ENCODE measurements at places on chromosomes 6 and 20. TPM values are rescaled to one million over a fixed set of nuclear protein-coding genes. Genes with fewer than 3 reads are reported as not detected.

GRCh38 chr6:11710311-11710761 is 68.3 kb downstream of the ADTRP start:
- H3K4me1 ChIP-seq, result peaks cover 77% of the 10 kb centered on the region
- peak overlapping the region; percentile 75 for H3K4me3 ChIP-seq
- H3K27ac ChIP-seq, result peak overlapping the region; percentile 100
- peak; percentile 85 for DNase-seq

DNA sequence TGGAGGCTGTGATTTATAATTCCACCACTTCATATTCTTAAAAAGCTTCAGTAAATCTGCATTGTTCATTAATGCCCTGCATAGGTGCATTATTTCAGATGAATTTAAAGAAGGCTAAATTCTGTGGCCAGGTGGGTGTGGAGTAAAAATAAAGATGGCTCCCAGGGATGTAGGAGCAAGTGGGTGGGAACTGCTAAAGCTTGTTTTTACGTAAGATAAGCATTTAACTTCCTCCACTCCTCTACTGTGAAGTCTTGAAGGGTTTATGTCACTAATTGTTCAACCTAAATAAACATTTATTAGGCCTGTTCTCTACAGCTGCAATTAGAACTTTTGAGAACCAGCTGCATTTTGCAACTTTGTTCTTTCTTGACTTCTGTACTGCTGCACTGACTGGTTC is 6.8 kb upstream of the SLC35B3 start:
- no peak for DNase-seq
- no peak overlapping the region for H3K4me3 ChIP-seq
- H3K36me3 ChIP-seq, result no peaks in the 10 kb centered on the region
- no peaks in the 10 kb centered on the region for H3K4me1 ChIP-seq
- H3K27me3 ChIP-seq, result no peaks in the 10 kb centered on the region

DNA sequence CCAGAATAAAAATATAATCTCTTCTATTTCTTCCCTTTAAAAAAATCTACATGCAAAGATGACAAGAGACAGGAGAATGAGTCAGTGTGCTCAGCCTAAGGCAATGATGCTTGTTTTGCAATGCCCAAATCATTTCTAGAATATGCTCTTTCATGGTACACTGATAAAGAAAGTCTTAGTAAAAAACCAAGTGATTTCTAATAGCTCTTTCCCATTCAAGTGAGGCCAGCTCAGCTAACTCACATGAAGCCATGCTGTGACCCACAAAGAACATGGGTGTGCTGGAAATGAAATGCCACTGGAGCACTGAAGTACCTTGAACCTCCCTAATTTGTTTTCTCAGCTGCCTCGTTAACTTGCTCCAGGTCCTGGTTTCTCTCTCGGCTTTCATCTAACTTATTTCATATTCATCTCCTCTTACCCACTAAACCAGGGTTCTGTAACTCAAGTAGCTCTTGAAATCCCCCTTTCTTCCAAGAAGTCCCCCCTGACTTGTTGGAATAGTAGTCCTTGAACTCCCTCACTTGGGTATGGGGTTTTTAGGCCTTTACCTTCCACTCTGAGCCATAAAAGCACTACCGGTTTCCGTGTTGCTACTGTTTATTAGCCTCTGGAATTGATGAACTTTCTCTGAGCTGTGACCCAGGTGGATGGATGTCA is 92.7 kb downstream of the IRF4 start:
- DNase-seq, result peak; percentile 73
- peaks cover 70% of the 10 kb centered on the region for H3K36me3 ChIP-seq
- H3K4me3 ChIP-seq, result peak overlapping the region; percentile 58
- no peaks in the 10 kb centered on the region for H3K27me3 ChIP-seq
- peaks cover 88% of the 10 kb centered on the region for H3K4me1 ChIP-seq
- H3K27ac ChIP-seq, result peak overlapping the region; percentile 100

- no peaks in the 10 kb centered on the region for H3K27me3 ChIP-seq
- H3K4me3 ChIP-seq, result no peak overlapping the region
- no peak for DNase-seq
- H3K36me3 ChIP-seq, result no peaks in the 10 kb centered on the region
- no peak overlapping the region for H3K27ac ChIP-seq
These were observed 39.5 kb upstream of the LAMP5 start for GRCh38 chr20:9474835-9475415.

GRCh38 chr20:25076731-25077609 is 5.0 kb downstream of the VSX1 start:
- peak overlapping the region; percentile 32 for H3K4me3 ChIP-seq
- peaks cover 14% of the 10 kb centered on the region for H3K4me1 ChIP-seq
- H3K27ac ChIP-seq, result no peak overlapping the region

GRCh38 chr6:37679539-37680476 is 17.9 kb downstream of the MDGA1 start:
- H3K27ac ChIP-seq, result no peak overlapping the region
- H3K36me3 ChIP-seq, result no peaks in the 10 kb centered on the region
- peaks cover 4% of the 10 kb centered on the region for H3K27me3 ChIP-seq
- H3K4me1 ChIP-seq, result no peaks in the 10 kb centered on the region
- DNase-seq, result no peak

DNA sequence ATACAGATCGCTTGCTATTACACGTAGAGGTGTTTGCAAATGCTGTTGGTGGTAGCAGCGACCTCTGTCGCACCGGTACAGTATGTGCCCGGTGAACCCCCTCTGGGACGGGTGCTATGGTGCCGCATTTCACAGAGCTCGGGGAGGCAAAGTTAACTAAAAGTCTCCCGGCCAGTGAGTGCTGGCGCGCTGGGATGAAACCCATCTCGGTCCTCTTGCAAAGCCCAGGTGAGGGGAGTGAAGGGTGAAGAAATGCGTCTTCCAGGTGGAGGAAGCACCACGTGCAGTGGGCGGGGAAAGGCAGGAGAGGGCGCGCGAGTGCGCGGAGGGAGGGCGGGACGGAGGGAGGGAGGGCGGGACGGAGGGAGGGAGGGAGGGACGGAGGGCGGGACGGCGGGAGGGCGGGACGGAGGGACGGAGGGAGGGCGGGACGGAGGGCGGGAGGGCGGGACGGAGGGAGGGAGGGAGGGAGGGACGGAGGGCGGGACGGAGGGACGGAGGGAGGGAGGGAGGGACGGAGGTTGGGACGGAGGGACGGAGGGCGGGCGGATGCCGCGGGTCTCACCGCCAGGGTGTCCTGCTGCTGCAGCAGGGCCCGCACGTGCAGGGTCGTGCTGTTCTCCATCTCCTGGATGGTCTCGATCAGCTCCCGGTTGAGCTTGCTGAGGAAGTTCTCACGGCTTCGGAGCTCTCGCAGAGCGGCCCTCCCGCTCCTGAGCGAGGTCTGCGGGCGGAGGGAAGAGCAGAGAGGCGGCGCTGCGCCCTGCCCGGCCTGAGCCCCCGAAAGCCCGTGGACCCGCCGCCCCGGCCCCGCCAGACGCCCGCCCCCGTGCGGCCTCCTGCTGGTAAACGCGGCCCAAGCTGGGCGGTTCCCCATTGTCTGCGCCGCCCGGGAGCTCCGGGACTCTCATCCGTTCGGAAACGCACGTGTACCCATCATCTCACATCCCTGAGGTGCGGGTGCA is 11.7 kb downstream of the C20orf96 start:
- H3K4me1 ChIP-seq, result no peaks in the 10 kb centered on the region
- DNase-seq, result no peak
- no peaks in the 10 kb centered on the region for H3K27me3 ChIP-seq
- H3K27ac ChIP-seq, result no peak overlapping the region

DNA sequence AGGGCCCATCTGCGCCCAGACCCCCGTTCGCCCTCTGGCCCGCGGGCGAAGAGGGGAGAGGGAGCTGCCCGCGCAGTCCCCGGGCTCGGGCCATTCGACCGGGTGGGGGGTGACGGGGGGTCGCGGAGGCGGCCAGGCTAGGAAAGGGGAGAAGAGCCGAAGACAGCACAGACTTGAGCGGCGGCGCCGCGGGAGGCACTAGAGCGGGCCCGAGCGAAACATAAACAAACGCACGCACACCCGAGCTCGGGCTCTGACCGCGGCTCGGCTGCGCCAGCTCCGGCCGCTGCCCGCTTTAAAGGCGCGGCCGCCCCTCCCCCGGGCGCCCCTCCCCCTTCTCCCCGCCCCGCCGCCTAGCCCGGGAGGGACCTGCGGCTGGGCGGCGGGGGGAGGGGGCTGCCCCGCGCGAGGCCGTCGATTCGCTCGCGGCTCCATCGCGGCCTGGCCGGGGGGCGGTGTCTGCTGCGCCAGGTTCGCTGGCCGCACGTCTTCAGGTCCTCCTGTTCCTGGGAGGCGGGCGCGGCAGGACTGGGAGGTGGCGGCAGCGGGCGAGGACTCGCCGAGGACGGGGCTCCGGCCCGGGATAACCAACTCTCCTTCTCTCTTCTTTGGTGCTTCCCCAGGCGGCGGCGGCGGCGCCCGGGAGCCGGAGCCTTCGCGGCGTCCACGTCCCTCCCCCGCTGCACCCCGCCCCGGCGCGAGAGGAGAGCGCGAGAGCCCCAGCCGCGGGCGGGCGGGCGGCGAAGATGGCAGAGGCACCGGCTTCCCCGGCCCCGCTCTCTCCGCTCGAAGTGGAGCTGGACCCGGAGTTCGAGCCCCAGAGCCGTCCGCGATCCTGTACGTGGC is at the start of gene FOXO3:
Gene FOXO3, plus strand, starts transcription at position 455 of the 846 bp plus-strand sequence. Its CDS starts 292 bp downstream, at position 747.
- peak within 1 kb of the TSS; percentile 47 for H3K27ac ChIP-seq
- peaks cover 11% of the 10 kb centered on the region for H3K27me3 ChIP-seq
- H3K36me3 ChIP-seq, result peaks cover 11% of the 10 kb centered on the region
- DNase-seq, result peak; percentile 71
- H3K4me3 ChIP-seq, result peak within 1 kb of the TSS; percentile 83

ANKEF1 gene
- 2.8 TPM for total RNA-seq

TRIM15 gene
- total RNA-seq, result 0.18 TPM

BCL2L1 gene
- 121 TPM for total RNA-seq

HDGFL1 gene
- not detected for total RNA-seq

ID4 gene
- total RNA-seq, result not detected

TMEM151B gene
- total RNA-seq, result not detected
